ENCODE measurements at places on chromosomes 5 and 9.

GRCh38 chr5:56534102-56534829, 281.1 kb upstream of the MAP3K1 start:
- peak; percentile 80 for DNase-seq

GRCh38 chr5:138616508-138616907, 41.3 kb upstream of the HSPA9 start:
- DNase-seq = no peak

DNA sequence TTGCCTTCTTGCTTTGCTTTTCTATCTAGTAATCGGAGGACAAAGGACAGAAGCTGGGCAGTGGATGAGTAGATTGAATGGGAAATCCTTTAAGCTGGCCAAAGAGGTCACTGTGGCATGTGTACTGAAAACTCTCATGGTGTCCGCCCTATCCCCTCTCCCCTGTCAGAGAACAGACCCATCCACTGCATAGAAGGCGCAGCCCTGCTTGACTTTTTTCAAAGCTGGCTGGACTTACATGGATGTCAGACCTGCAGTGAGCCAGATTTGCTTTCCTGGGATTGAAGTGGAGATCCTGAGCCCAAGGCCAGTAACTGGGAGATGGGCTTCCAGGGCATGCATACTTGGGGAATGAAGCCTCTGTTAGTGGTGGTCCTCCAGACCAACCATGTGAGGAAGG, 329.5 kb downstream of the TRPM3 start:
- no peak for DNase-seq

GRCh38 chr9:121556580-121556979, 56.9 kb upstream of the GGTA1 start:
- no peak for DNase-seq

GRCh38 chr5:156888520-156888919, 38.4 kb downstream of the PPP1R2B start:
- no peak for DNase-seq

DNA sequence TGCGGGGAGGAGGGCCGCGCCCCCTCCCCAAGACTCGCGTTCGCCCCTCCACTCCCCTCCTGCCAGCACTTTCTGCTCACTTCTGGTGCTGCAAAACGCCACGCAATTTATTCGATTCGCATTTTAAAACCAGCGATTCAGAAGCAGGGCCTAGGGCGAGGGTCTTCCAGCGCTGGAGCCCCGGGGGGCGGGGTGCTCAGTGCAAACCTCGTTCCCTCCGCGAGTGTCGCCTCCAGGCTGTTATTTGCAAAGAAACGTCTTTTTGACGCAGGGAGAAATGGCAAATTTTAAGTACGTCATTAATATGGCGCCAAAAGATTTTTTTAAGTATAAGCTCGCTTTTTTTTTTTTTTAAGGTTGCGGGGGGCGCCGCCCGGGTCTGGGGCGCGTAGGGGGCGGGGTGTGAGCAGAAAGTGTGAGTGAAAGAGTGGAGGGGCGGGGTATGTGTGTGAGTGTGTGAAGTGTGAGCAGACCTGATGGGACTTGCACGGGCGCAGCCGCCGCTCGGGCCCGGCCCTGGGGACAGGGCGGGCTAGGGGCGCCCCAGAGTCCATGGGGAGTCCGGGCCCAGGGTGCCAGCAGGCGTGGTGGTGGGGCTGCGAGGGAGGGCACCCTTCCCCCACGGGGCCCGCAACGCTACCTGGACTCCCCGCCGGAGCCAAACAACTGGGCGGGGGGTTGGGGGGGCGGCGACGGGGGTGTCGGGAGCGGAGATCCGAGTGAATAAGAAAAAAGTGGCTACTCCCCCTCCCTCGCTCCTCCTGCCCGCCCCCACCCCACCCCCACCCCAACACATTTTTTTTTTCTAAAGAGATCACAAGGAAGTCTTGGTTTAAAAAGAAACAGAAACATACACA, at the start of gene JADE2:
Gene JADE2, plus strand, starts transcription at position 845 of the 857 bp plus-strand sequence. CDS start 10,188 bp downstream, outside the sequence.
- DNase-seq = peak; percentile 93

DNA sequence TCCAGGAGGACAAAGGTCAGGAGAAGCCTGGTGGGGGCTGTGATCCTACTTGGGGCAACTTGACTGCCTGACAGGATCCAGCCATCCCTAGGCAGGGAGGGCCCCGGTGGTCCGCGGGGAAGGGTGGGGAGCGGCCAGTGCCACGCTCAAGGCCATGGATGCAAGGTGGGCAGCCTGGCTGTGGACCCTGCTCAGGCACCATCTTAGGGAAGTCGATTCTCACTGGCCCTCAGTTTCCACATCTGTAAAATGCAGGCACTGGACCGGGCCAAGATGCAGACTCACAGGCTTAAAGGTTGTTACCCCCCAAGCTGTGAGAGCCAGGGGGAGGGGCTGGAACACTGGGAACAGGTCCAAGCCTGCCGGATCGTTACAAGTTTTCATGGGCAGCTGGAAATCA, 8.7 kb upstream of the DOLPP1 start:
- no peak for DNase-seq

- DNase-seq = no peak
These were observed 455.7 kb upstream of the NUDT12 start for GRCh38 chr5:104018299-104018698.

DNA sequence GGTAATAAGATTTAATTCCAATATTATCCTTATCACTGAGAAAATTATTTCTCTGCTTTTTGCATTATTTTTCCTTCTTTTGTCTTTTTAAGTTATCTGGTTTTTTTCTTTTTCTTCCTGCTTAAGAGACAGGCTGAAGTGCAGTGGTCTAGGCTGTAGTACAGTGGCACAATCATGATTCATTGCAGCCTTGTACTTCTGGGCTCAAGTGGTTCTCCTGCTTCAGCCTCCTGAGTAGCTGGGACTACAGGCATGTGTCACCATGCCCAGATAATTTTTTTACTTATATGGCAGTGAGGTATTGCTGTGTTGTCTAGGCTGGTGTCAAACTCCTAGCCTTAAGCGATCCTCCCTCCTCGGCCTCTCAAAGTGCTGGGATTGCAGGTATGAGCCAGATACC, 93.9 kb downstream of the SLC44A1 start:
- DNase-seq = no peak

DNA sequence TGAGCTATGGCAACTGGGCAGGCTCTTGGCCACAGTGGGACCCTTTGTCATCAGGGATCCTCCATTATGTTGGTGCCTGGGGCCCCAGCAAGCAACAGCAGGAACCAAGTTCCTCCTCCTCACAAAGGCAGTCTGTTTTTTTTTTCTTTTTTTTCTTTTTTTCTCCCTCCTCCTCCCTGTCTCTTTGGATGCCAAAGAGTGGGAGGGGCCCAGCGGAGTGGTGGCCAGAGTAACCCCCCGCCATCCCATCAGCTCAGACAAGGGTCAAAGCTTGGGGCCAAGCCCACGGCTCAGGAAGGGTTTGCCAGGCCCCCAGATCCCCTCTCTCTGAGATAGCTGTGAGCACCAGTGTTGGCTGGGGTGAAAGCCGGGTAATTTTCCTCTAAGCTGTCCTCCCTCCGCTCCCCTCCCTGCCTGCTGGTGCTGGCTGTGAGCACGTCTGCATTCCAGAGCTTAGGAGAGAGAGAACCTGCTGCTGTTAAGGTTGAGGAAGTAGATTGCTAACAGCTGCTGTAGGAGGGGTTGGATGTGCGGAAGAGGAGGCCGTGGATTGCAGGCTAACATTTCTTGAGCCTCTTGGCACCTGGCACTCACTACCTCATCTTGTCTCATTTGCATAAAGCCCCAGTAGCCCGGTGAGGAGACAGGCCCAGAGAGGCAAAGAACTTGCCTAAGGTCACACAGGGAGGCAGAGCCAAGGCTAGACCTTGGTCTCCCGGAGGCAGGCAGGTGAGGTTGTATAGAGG, 21.2 kb downstream of the GSN start:
- DNase-seq = no peak

- no peak for DNase-seq
These were observed 462.3 kb downstream of the GABRG2 start for GRCh38 chr5:162529886-162530285.

DNA sequence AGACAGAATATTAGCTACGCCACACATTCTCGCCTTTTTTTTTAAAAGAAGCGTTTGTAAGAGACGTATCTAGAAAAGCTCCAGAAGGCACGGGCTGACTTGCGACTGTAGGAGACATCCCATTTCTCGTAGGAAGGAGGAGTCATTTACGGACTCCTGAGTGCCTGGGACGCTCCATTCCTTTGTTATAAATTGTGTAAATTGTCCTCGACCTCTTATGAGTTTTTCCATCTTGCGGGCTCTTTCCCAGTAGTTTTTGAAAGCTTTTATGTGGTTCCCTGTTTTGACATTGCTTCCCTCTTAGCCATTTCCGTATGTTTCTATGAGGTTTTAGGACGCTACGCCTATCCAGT, 1.0 kb downstream of the RABL6 start:
- no peak for DNase-seq

DNA sequence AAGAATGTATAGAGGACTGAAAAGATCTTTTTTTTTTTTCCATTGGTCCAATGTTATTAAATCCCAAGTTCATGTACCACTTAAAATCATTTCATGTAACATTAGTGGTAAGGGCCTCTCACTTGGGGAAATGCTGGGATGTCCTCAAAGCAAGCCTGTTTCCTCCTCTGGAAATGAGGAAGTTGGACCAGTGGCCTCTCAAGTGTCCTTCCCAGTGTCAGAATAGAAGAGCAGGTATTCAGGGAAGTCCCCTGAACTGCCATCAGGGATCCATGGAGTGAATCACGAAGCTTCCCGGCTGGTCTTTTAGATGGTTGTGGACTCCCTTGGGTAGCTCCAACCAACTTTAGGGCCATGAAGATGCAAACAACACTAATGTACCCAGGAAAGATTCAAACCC, 55.2 kb upstream of the AFAP1L1 start:
- DNase-seq = no peak

- no peak for DNase-seq
These were observed 13.3 kb downstream of the NR5A1 start for GRCh38 chr9:124493794-124494479.

DNA sequence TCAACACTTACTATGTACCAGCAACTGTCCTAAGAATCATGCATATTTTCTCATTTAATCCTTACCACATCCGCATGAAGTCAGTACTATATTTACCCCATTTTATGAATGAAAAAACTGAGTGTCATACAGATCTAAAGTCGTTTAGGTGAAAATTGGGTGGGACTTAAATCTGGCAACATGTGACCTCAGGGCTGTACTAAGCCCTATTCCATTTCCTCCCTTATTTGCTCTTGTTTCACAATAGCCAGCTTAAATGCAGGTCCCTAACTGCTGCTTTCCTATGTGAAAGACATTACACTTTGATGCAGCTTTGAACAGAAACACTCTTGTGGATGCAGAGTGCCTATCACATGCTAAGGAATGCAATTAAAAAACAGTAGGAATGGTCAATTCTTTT, 2.5 kb upstream of the RAB14 start:
- DNase-seq = no peak

GRCh38 chr9:136991993-136992818, at the start of gene PAXX:
PAXX (plus strand) TSS chr9:136992422; CDS start chr9:136992444, 22 bp downstream.
- peak; percentile 89 for DNase-seq

GRCh38 chr9:125990793-125991220, 243.6 kb downstream of the PBX3 start:
- no peak for DNase-seq

- DNase-seq = peak; percentile 86
These were observed 3.0 kb downstream of the N4BP3 start for GRCh38 chr5:178116143-178116885.

- no peak for DNase-seq
These were observed at the start of gene HCN1 for GRCh38 chr5:45696206-45696836. HCN1 (minus strand) TSS chr5:45696380.

GRCh38 chr5:154467655-154468354, 10.2 kb downstream of the HAND1 start:
- peak; percentile 54 for DNase-seq

- no peak for DNase-seq
These were observed 41.5 kb upstream of the MAP1B start for GRCh38 chr5:72065751-72066255.

GRCh38 chr9:115085773-115086377, 32.1 kb downstream of the TNC start:
- no peak for DNase-seq

- DNase-seq = no peak
These were observed 60.8 kb upstream of the PTGER4 start for GRCh38 chr5:40618926-40619325.

GRCh38 chr5:39441838-39442237, 17.1 kb upstream of the DAB2 start:
- no peak for DNase-seq

DNA sequence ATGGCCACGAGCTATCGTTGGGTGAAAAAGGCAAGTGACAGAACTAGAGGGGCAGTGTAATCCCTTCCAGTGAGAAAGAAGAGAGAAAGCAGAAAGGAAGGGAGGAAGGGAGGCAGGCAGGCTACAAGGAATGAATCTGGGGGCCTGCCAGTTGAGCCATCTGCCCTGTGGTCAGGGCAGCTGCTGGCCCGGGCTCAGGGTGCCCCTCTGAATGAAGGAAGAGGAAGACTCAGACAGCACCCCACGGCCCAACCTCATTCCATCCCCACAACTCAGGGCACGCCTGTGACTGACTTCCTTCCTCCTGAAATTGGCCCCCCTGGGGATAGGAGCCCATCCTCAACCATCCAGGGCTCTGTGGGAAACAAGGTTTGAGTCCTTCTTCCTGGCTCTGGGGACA, 20.3 kb upstream of the FLT4 start:
- DNase-seq = no peak

DNA sequence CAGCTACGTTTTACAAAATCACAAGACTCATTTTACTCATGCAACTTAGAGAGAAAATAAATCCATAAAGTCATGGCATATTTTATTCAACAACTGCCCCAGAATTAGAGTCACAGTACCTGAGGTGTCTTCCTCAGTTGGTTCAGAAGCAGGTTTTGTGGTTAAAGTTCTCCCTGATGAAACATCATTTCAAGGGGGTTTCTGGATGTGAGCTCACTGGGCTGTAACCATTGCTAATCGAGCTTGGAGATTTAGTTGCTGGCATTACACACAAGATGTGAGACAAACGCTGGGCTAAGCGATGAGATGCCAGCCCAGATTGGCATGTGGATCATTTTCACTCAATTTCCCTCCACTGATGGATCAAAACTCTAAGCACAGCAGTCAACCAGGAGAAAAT, 131.3 kb downstream of the PRELID2 start:
- no peak for DNase-seq

All from CD4-positive, alpha-beta T cell treated with Interleukin-4 for 4 hours (primary cell).